ENCODE measurements at places on chromosomes 2 and 18.
A peak's percentile ranks its signal among the peaks of the same experiment; 100 is the strongest.

DNA sequence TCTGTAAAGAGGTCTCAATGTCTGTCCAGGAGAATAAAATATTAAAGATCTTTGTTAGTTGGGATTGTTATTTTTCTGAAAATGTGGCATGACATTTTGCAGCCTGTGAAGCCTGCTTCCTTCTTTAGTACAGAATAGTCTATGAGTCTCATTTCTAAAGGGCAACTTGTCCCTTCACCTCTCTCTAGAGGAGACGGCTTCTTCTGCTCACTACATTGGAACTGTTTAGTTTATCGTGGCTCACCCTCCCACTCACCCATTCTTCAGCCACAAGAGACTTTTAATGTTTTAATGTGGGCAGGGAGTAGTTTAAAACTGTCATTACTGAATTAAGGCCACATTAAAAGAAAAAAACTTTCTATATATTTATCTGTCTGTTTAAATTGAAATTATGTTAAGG, 161.0 kb downstream of the BARD1 start:
- no peak for DNase-seq

- no peak for DNase-seq
Measured at GRCh38 chr2:11553661-11554398, 20.0 kb downstream of the GREB1 start.

- DNase-seq = no peak
Measured at GRCh38 chr2:208279236-208279635, 13.2 kb downstream of the PIKFYVE start.

DNA sequence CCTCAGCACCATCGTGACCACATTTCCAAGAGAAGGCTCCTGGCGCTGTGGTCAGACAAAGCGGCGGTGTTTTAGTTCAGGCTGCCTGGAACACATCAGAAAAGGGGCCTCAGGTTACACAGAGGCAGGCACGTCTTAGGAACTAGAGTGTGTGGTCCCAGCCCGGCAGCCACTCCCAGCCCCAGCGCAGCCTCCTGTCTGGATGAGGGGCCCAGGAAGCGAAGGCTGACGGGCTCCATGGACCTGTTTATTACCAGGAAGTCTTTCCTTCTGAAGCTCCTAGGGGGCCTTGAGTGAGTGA, 10.0 kb upstream of the GPR55 start:
- DNase-seq = no peak

GRCh38 chr2:28568533-28568932, 72.7 kb downstream of the PLB1 start:
- DNase-seq = no peak

- DNase-seq = no peak
Measured at GRCh38 chr18:77077941-77078689, 54.5 kb downstream of the MBP start.

DNA sequence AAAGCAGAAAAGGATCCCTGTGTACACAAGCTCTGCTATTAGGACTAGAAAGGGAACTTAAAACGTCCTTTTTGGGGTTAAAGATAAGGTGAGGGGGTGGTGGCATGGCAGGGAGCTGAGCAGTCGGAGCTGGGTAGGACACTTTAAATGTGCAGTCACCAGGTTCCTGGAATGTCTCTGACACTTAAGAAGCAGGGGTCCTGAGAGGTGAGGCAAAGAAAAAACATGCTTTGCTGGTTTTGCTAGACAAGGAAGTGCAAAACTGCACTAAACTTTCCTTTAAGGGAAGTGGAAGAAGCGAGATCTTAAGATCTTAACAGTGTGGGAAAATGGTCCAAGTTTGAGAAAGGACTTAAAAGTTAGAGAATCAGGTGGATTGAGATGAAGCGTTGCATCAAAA, 99.5 kb upstream of the MAP3K20 start:
- DNase-seq = no peak

DNA sequence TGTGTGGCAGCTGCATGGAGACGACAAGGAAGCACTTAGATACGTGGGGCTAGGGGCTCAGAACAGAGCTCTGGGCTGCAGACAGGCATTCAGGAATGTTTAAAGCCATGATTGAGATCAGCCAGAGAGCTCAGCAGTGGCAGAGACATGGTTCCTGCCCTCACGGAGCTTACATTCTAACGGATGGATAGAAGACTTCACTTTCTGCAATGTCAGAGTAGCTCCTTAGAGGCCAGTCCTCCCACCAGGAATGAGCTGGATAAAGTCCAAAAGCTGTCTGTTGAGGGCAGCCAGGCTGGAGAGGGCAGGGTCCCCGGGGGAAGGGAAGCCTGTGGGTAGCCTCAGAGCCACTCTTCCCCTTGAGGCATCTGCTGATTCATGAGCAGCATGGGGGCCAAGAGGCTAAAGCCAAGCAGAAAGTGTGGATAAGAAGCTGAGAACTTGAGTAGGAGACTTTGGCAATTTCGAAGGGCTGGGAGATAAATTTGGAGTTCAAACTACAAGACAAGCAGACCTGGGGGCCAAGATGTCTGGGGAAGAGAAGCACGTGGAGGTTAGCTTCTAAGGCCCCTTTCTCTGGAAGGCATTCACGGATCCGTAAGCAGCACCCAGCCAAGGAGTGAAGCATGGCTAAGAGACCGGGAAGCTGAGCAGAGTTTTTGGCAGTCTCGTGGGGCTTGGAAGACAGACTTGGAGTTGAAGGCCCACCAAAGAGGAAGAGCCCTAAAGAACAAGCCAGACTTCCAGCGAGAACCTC, 9.7 kb upstream of the CIB4 start:
- DNase-seq = no peak

DNA sequence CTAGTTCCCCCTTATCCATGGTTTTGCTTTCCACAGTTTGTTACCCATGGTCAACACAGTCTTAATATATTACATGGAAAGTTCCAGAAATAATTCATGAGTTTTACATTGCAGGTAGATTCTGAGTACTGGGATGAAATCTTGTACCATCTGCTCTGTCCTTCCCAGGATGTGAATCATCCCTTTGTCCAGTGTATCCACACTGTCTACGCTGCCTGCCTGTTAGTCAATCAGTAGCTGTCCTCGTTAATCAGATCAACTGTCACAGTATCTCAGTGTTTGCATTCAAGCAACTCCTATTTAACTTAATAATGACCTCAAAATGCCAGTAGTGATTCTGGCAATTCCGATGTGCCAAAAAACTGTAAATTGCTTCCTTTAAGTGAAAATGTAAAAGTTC, 76.3 kb downstream of the DYNC1I2 start:
- no peak for DNase-seq

- no peak for DNase-seq
Measured at GRCh38 chr18:62279561-62279960, 45.5 kb upstream of the TNFRSF11A start.

GRCh38 chr18:50679056-50679455, 119.2 kb downstream of the MAPK4 start:
- no peak for DNase-seq

- no peak for DNase-seq
Measured at GRCh38 chr18:63107931-63108330, 211.6 kb downstream of the BCL2 start.

- no peak for DNase-seq
Measured at GRCh38 chr2:127424598-127425520, 6.6 kb downstream of the PROC start.

DNA sequence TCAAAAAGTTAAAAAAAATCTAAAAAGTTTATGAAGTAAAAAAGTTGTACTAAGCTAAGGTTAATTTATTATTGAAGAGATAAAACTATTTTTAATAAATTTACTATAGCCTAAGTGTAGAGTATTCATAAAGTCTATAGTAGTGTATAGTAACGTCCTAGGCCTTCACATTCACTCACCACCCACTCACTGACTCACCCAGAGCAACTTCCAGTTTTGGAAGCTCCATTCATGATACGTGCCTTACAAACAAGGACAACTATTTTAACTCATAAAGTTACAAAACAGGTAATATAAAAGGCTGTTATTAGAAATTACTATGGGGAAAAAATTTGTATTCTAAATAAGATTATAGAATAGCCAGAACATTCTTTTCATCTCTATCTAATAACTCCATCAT, 158.9 kb upstream of the FN1 start:
- DNase-seq = no peak

DNA sequence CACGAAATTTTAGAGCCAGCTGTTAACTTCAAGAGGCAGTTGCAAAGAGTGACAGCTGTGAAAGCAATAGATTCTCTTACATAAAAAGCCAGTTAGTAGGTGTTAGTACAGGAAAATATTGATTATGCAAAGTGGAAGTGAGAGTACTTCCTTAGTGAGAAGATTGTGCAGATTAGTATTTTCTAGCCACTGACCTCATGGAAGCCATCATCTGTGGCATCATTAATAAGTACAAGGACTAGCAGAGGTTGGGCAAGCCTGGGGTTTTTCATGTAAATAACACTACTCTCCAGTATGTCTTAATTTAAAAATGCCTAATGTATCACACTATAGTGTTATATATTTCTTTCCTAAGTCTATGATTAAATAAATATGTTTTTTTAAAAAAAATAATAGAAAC, 166.2 kb upstream of the DTNA start:
- no peak for DNase-seq

DNA sequence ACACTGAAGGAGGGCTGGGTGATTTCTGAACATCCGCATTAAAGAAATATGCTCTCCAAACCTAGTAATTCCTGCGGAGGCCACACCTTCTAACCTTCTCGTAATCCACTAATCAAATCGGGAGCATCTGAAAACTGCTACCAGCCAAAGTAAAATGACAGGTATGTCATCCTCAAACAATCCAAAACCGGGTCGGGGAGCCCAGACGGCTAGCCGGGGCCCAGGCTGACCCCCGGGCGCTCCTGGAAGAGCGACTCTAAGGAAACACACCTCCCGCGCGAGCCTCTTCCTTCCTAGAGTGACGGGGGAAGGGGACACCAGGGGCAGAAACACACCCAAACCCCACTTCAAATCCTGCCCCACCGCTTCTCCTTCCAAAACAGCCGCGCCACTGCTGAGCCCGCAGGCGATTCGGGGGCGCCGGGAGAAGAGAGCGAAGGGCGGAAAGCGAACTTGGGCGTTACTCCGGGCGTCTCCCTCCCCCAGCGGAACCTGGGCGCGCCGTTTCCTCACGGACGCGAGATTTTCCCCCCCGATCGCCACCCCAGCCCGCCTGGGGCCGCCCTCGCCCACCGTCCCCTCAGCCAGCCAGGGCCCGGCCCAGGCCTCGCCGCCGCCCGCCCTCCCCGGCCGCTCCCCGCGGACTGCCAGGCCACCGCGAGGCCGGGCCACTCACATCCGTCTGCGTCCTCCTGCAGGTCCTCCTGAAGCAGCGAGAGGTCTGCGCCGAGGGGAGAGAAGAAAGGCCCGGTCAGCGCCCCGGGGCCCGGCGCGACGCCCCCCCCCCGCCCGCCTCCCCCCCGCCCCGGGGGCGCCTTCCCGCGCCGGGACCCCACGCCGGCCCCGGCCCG, 584 bp downstream of the PPP4R1 start:
- peak; percentile 24 for DNase-seq

DNA sequence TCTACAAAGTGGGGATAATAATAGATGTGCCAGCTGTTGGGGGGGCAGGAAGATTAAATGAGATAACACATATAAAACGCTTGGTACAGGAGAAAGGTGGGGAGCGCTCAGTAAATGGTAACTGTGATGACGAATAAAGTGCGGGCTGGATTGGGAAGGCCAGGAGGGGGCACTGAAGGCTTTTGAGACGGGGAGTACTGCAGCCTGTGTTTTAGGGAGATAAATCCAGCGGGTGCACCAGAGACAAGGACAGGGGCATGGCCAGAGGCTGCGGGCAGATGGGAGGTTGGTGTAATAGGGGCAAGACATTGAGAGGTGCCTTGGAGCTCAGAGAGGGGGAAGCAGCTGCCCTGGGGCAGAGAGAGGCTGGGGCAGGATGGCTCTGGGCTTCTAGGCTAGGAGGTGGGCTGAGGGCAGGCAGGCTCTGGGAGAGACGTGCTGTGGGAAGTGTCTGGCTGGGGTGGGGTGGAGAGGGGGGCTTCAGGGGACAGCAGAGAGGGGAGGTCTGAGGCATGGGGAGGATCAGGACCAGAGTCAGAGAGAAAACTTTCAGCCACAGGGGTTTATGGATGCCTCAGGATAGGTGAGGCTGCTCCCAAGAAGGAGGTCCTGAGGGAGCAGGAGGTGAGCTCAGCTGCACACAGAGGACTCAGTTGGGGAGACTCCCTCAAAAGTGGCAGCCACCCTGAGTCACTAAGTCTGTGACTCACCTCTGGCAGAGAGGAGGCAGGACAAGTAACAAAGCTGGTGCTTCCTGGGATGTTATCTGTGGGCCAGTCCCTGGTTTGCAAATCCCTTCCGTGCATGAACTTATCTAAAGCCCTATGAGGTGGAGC, 18.8 kb downstream of the TEX44 start:
- DNase-seq = no peak

DNA sequence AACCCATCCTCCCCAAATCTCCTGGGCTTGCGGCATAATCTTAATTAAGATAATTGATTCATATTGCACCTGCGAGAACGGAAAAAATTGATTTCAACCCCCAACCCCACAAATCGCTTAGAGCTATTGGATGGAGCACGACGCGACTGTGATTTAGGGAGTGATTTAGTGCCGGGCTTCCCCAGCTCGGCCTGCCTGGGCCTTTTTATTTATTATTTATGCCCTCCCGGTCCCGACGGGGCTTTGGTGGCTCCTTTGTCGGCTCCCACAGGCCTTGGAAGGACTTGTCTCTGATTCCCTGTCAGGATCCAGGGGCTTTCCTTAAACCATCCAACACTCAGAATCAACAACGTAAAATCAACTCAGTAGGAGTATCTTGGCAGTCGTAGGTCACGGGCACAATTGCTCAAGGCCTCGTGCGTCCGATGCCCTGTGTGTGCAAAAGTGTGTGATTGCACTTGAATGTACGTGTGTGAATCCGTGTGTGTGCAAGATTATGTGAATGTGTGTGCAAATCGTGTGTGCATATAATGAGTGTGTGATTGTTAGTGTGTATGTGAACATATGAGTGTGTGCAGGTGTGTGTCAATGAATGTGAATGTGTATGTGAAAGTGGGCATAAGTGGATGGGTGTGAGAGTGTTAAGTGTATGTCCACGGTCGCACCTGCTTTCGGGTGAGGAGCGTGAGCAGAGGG, 4.3 kb upstream of the NEUROD1 start:
- no peak for DNase-seq

DNA sequence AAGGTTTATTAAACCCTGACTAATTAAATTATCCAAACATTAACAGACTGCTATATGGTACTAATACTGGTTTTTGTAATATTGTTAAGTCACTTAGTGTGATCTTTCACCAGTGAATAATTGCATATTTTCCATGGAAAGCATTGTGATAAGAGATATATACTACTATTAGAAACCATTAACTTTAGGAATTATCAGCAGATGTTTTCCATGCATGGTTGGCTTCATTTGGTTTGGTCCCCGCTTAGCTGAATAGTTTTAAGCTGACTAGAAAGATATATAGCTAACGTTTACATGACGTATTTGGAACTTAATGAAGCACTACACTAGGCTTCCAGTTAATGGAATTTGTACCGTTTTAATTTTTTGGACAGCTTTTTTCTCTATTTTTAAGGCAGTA, 37.9 kb downstream of the LCLAT1 start:
- DNase-seq = no peak

- no peak for DNase-seq
Measured at GRCh38 chr2:128401680-128402079, 83.0 kb upstream of the HS6ST1 start.

GRCh38 chr18:54020156-54020745, 204.2 kb downstream of the MBD2 start:
- no peak for DNase-seq

GRCh38 chr2:226552571-226553285, 246.9 kb downstream of the IRS1 start:
- DNase-seq = no peak

- no peak for DNase-seq
Measured at GRCh38 chr2:4515871-4516761, 812.7 kb downstream of the DCDC2C start.

GRCh38 chr2:238811293-238811692, 36.6 kb upstream of the TWIST2 start:
- no peak for DNase-seq

GRCh38 chr18:63508596-63508995, 31.8 kb downstream of the SERPINB5 start:
- DNase-seq = no peak

Measured in activated naive CD4-positive, alpha-beta T cell (primary cell).